ENCODE measurements at places on chromosomes 2 and 18. TPM values are rescaled to one million over a fixed set of nuclear protein-coding genes. Genes with fewer than 3 reads are reported as not detected.
A peak's percentile ranks its signal among the peaks of the same experiment; 100 is the strongest.

- DNase-seq, result no peak
- H3K36me3 ChIP-seq, result no peaks in the 10 kb centered on the region
- H3K4me3 ChIP-seq, result no peak overlapping the region
- H3K4me1 ChIP-seq, result no peaks in the 10 kb centered on the region
- no peaks in the 10 kb centered on the region for H3K27me3 ChIP-seq
- H3K27ac ChIP-seq, result no peak overlapping the region
Observed at GRCh38 chr2:35246702-35247101, 1108.9 kb upstream of the CRIM1 start.

Gene OTX1
- total RNA-seq, result not detected

DNA sequence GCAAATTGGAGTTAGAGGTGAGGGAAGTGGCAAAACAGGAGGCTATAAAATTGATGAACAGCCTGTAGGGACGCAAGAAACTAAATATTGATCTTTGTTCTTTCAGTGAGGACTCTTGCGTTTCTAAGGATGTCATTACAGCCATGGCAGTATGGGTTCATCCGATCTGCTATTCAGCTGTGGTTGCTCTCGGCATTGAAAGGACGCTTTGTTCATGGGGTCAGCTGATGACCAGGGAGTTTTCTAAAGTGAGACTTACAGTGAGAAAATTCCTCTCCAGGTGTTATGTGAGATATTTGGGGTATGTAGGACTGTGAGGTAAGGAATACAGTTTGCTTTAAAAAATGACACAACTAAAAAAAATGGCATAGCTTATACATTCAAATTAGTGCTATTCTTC is 52.7 kb upstream of the PELI1 start:
- H3K4me3 ChIP-seq, result no peak overlapping the region
- no peak for DNase-seq
- no peaks in the 10 kb centered on the region for H3K36me3 ChIP-seq
- H3K27me3 ChIP-seq, result no peaks in the 10 kb centered on the region

DNA sequence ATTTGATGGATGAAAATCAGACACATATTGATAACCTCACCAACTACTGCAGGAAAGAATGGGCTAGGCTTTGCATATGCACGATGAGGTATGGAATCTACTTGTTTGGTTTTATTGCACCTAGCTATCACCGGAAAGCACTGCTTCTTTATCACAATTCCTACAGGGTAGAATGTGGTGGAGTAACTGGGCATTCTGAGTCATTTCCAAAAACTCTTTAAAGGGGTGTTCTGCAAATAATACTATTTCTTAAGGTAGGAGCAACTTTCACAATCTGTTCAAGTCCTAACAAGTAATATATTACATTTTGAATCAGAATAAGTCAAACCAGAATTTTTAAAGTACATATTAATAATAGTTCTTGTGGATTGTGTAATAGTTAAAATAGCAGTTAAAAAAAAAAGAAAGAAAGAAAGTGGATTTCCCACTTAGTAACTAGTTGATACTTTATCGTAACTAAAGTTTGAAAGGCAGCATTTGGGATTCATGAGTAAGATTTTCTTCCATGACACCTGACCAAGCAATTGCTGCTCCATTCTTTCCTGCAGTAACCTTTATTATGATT is 40.5 kb downstream of the INO80C start:
- H3K4me3 ChIP-seq, result no peak overlapping the region
- no peaks in the 10 kb centered on the region for H3K27me3 ChIP-seq
- no peak for DNase-seq
- H3K4me1 ChIP-seq, result peaks cover 26% of the 10 kb centered on the region
- peak overlapping the region; percentile 64 for H3K27ac ChIP-seq
- H3K36me3 ChIP-seq, result no peaks in the 10 kb centered on the region

Gene CTDP1
- total RNA-seq, result 23.9 TPM

GRCh38 chr2:73258186-73258912 is 24.2 kb downstream of the CCT7 start:
- no peak for DNase-seq
- no peaks in the 10 kb centered on the region for H3K4me1 ChIP-seq
- H3K27ac ChIP-seq, result no peak overlapping the region
- H3K27me3 ChIP-seq, result no peaks in the 10 kb centered on the region

Gene LINC00305
- total RNA-seq, result not detected

- peaks cover 13% of the 10 kb centered on the region for H3K4me1 ChIP-seq
- no peaks in the 10 kb centered on the region for H3K27me3 ChIP-seq
- no peak for DNase-seq
Observed at GRCh38 chr2:210477496-210477895, 937 bp upstream of the LANCL1 start.

Gene SNORC
- total RNA-seq, result 2.5 TPM

DNA sequence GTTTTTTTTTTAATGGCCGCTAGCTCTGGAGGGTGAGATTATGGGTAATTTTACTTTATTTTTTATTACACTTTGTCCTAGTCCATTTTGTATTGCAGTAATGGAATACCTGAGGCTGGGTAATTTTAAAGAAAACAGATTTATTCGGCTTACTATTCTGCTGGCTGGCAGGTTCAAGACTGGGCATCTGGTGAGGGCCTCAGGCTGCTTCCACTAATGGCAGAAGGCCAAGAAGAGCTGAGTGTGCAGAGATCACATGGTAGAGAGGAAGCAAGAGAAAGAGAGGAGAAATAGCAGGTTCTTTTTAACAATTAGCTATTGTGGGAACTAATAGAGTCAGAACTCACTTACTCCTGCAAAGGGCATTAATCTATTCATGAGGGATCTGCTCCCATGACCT is 52.4 kb upstream of the ARHGAP28 start:
- H3K27me3 ChIP-seq, result no peaks in the 10 kb centered on the region
- no peak overlapping the region for H3K4me3 ChIP-seq
- H3K36me3 ChIP-seq, result no peaks in the 10 kb centered on the region
- no peak for DNase-seq
- H3K4me1 ChIP-seq, result no peaks in the 10 kb centered on the region
- H3K27ac ChIP-seq, result no peak overlapping the region

DNA sequence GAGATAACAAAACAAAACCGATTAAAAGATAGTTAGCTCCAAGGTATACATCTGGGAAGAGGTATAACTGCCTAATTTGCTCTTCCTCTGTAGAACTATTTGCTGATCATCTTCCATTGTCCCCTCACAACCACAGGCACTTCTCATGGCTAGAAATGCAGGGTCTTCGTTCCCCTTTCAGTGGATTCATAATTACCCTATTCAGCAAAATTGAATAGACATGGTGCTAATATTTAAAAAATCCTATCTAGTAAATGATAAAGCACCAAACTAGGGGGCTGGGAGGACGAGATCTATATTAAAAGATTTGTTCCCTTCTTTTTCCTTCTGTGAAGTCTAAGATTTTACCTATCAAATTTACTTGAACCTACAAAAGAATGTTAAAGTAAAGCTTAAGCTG is 30.8 kb upstream of the ADAM17 start:
- no peak for DNase-seq
- H3K27me3 ChIP-seq, result no peaks in the 10 kb centered on the region
- peaks cover 17% of the 10 kb centered on the region for H3K4me1 ChIP-seq
- H3K27ac ChIP-seq, result no peak overlapping the region

- no peaks in the 10 kb centered on the region for H3K4me1 ChIP-seq
- no peak for DNase-seq
- no peak overlapping the region for H3K27ac ChIP-seq
- H3K36me3 ChIP-seq, result no peaks in the 10 kb centered on the region
Observed at GRCh38 chr2:6337472-6337820, 528.3 kb downstream of the CMPK2 start.

Gene SERPINB13
- not detected for total RNA-seq

Gene NT5C1B
- total RNA-seq, result not detected

DNA sequence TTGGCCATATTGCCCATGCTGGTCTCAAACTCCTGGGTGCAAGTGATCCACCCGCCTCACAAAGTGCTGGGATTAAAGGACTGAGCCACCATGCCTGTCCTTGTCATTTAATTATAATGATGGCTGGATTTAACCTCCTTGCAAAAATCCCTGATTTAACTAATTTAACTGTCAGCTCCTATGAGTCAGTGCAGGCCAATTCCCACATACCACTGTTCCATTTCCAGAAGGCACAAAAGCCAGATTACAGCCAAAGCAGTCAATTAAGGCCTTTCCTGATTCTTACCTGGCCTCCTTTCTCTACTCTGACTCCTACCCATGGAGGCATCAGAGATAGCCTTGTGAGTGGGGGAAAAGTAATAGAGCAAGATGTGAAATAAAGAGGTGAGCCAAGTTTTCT is 12.3 kb upstream of the SLC35F5 start:
- H3K27me3 ChIP-seq, result no peaks in the 10 kb centered on the region
- H3K36me3 ChIP-seq, result no peaks in the 10 kb centered on the region
- DNase-seq, result no peak
- no peaks in the 10 kb centered on the region for H3K4me1 ChIP-seq
- H3K27ac ChIP-seq, result no peak overlapping the region

GRCh38 chr2:102717308-102718018 is 44.4 kb upstream of the TMEM182 start:
- no peak overlapping the region for H3K4me3 ChIP-seq
- peaks cover 38% of the 10 kb centered on the region for H3K36me3 ChIP-seq
- DNase-seq, result no peak
- H3K27ac ChIP-seq, result no peak overlapping the region
- no peaks in the 10 kb centered on the region for H3K4me1 ChIP-seq
- no peaks in the 10 kb centered on the region for H3K27me3 ChIP-seq

GRCh38 chr2:46878240-46878877 is 37.2 kb downstream of the MCFD2 start:
- H3K27me3 ChIP-seq, result no peaks in the 10 kb centered on the region
- DNase-seq, result no peak
- H3K36me3 ChIP-seq, result no peaks in the 10 kb centered on the region
- H3K4me1 ChIP-seq, result peaks cover 72% of the 10 kb centered on the region
- no peak overlapping the region for H3K4me3 ChIP-seq
- peak overlapping the region; percentile 25 for H3K27ac ChIP-seq

Gene CNDP1
- not detected for total RNA-seq

Gene IL1R1
- 55.6 TPM for total RNA-seq

- H3K4me3 ChIP-seq, result no peak overlapping the region
- no peaks in the 10 kb centered on the region for H3K4me1 ChIP-seq
- no peak for DNase-seq
Observed at GRCh38 chr18:34867520-34867919, 157.4 kb downstream of the DTNA start.

GRCh38 chr2:168592181-168592831 is 136.2 kb downstream of the CERS6 start:
- H3K4me3 ChIP-seq, result no peak overlapping the region
- H3K4me1 ChIP-seq, result peaks cover 33% of the 10 kb centered on the region
- H3K36me3 ChIP-seq, result no peaks in the 10 kb centered on the region
- no peaks in the 10 kb centered on the region for H3K27me3 ChIP-seq

- H3K27me3 ChIP-seq, result no peaks in the 10 kb centered on the region
- no peak overlapping the region for H3K4me3 ChIP-seq
- no peak overlapping the region for H3K27ac ChIP-seq
- no peak for DNase-seq
Observed at GRCh38 chr2:197073270-197073669, 146.8 kb upstream of the PGAP1 start.

- no peak overlapping the region for H3K4me3 ChIP-seq
- H3K36me3 ChIP-seq, result no peaks in the 10 kb centered on the region
- H3K27ac ChIP-seq, result no peak overlapping the region
- H3K27me3 ChIP-seq, result no peaks in the 10 kb centered on the region
Observed at GRCh38 chr2:54903736-54904554, 146.3 kb downstream of the RTN4 start.

DNA sequence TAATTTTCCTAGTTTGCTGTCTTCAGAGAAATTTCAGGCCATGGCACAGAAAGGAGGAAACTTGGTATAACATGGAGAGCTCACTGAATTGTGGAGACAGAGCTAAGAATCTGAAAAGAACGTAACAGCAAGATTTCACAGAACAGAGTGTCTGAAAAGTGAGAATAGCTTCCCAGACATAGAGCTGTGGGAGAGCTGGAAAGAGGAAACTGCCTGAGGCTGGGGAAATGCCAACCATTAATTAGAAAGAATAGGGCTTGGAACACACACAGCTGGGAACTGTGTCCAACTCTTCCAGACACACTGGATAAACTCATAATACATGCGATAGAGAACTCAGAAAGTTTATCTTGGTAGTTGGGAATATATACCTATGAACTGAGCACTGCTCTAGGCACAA is 51.6 kb upstream of the KYNU start:
- H3K36me3 ChIP-seq, result no peaks in the 10 kb centered on the region
- H3K4me1 ChIP-seq, result no peaks in the 10 kb centered on the region
- H3K27ac ChIP-seq, result no peak overlapping the region

Gene ONECUT2
- total RNA-seq, result not detected

DNA sequence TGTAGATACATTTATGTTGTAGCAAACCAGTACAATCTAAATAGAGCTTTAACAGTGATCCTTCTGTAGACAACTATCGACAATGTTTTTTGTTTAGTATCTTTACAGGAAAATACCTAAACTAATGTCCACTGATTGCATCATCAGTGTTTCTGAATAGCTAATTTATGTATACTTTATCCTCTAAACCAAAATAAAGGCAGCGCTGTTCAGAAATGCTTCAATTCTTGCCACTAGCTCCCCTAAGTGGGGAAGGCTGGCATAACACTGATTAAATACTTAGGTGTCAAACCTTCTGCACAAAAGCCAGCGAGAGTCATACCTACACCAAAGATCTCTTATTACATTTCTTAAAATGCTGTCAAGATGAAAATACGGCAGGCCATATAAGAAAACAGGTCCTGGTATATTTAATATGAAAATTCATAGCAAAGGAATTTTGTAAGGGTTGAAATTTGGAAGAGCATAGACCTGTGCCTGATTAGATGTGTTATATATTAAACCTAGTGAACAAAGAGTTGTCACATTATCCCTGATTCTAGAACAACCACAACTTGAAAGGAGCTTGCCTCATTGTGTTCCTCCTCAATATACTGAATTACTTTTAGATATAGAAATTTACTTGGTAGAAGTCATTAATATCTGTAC is 1693.4 kb upstream of the SLC39A10 start:
- H3K27ac ChIP-seq, result no peak overlapping the region
- H3K36me3 ChIP-seq, result no peaks in the 10 kb centered on the region
- no peak for DNase-seq
- no peak overlapping the region for H3K4me3 ChIP-seq
- no peaks in the 10 kb centered on the region for H3K27me3 ChIP-seq
- H3K4me1 ChIP-seq, result no peaks in the 10 kb centered on the region

Measured in esophagus muscularis mucosa (tissue), 4 donors.